NCI-H1417 (cell line): ENCODE measurements at places on chromosomes 7 and 10.

- DNase-seq: no peak
These were observed 40.3 kb downstream of the VIPR2 start for GRCh38 chr7:159104188-159104920.

DNA sequence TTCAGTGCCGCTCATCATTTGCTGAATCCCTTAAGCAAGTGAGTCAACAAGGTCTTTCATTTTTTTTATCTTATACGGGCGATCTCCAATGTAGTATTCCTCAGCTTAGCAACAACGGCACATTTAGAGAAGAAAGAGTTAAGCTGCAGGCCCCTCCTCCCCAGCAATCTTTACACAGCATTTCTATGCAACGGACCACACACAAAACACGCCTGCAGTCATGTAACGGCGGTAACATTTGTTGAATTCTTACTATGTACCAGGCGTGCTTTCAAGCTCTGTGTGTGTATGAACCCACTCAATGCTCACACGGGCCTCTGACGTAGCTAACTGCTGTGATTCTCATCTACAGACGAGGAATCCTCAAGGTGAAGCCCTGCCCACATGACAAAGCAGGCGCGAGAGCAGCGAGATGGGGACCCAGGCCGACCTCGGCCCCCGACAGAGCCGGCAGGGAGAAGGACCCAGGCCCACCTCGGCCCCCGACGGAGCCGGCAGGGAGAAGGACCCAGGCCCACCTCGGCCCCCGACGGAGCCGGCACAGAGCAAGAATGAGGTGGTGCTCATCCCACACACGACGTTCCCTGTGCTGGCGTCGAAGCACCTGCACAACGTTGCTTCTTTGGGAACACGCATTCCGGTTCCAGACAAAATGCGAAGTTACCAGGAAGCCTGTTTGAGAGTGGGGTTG is 240.7 kb downstream of the ZMYND11 start:
- DNase-seq: no peak

GRCh38 chr7:137417464-137417863 is 73.9 kb upstream of the PTN start:
- no peak for DNase-seq

DNA sequence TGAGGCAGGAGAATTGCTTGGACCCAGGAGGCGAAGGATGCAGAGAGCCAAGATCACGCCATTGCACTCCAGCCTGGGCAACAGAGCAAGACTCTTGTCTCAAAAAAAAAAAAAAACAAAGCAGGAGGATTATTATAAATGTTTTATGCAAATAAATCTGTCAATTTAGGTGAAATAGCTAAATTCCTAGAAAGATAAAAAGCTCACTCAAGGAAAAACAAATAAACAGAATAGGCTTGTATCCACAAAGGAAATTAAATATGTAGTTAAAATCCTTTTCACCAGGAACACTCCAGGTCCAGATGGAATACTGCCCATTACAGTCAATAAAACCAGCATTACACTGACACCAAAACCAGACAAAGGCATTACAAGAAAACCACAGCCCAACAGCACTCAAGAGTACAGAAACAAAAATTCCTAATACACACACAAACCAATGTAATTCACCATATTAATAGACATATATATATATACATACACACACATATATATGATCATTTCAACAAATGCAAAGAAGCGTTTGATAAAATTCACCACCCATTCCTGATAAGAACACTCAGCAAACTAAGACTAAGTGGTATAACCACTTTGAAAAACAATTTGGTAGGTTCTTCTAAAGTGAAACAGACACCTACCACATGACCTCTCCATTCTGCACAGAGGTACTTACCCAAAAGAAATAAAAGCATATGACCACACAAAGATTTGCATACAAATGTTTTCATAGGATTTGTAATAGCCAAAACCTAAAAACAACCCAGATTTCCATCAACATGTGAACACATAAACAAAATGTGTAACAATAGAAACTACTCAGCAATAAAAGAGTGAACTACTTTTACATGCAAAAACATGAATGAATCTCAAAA is 38.8 kb downstream of the ABI1 start:
- no peak for DNase-seq

DNA sequence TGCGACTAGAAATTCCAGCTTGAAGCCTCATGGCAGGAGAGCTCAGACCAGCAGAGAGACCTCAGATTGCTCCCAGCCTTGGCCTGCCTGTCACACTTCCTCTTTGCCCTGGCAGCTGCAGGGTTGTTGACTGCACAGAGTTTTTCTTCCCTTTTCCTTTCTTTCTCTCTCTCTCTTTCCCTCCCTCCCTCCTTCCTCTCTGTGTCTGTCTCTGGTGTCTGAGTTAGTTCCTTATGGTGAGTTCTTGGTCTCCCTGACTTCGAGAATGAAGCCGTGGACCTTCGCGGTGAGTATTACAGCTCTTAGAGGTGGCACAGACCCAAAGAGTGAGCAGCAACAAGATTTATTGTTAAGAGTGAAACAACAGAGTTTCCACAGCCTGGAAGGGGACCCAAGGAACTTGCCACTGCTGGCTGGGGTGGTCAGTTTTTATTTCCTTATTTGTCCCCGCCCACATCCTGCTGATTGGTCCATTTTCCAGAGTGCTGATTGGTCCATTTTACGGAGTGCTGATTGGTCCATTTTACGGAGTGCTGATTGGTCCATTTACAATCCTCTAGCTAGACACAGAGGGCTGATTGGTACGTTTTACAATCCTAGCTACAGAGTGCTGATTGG is 266.3 kb downstream of the RPS24 start:
- no peak for DNase-seq

DNA sequence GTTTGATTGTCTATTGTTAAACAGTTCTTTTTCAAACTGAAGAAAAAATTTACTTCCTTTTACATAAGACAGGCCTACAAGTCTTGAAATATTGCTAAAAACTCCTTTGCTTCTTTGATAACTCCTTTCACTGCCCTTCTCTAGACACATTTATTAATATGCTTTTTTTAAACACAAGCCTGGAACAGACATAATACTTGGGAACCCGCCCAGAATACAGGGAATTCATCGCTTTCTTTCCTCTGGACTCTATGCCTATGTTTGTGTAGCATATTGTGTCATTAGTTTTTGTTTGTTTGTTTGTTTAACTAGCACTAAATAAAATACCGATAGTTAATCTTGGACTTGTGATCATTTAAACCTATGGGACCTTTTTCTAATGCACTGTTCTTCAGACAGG is 42.4 kb upstream of the ABCB4 start:
- DNase-seq: no peak
